ENCODE measurements at places on chromosomes 5 and 9. TPM values are rescaled to one million over a fixed set of nuclear protein-coding genes. Genes with fewer than 3 reads are reported as not detected.

Gene PRRT1B
- total RNA-seq = not detected

Gene SLC45A2
- total RNA-seq = 0.09 TPM

Gene DRD1
- 0.18 TPM for total RNA-seq

Gene FSD1L
- 7.0 TPM for total RNA-seq

Gene CNTNAP3B
- 6.4 TPM for total RNA-seq

Gene ALDH1A1
- total RNA-seq = 8.8 TPM

Gene OR1L6
- total RNA-seq = not detected
